ENCODE measurements at places on chromosomes 11 and 22.
A peak's percentile ranks its signal among the peaks of the same experiment; 100 is the strongest.

- DNase-seq = peak; percentile 65
These were observed 67.2 kb upstream of the BMAL1 start for GRCh38 chr11:13210424-13210823.

- no peak for DNase-seq
These were observed 212.0 kb downstream of the CSNK2A3 start for GRCh38 chr11:11141065-11141464.

- DNase-seq = no peak
These were observed 104.7 kb downstream of the KIAA1671 start for GRCh38 chr22:25057013-25057881.

GRCh38 chr11:127037596-127037995 is 37.0 kb upstream of the KIRREL3 start:
- DNase-seq = no peak

DNA sequence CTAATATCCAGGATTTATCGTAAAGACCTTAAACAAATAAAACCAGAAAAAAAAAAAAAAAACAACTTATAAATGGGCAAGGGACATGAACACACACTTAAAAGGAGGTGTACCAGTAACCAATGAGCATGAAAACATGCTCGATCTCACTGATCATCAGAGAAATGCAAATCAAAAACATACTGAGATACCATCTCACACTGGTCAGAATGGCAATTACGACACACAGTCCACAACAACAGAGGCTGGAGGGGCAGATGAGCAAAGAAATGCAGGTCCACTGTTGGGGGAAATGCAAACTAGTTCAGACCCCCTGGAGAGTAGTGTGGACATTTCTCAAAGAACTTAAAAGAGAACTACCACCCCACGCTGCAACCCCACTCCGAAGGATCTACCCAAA is 13.2 kb downstream of the RGL4 start:
- DNase-seq = no peak

DNA sequence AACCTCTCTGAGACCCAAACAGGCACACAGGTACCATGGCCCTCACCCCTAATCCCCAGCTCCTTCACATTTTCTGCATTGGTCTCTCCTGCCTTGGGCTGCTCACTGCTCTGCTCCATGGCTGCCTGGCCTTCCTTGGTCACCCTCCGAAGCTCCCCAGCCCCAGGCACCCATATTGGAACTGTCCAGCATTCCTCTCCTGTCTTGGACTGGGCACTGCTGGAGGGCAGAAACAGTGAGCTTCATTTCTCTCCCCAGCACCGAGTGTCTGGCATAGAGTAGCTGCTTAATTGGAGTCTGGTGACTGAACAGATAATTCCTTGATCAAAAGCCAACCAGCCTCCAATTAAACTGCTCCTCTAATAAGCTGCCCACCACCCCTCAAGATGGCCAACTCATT is 13.2 kb downstream of the PLEKHA7 start:
- no peak for DNase-seq

- no peak for DNase-seq
These were observed 8.7 kb downstream of the SELENOM start for GRCh38 chr22:31098632-31099110.

- no peak for DNase-seq
These were observed 1.4 kb downstream of the OR52N2 start for GRCh38 chr11:5809905-5810795.

DNA sequence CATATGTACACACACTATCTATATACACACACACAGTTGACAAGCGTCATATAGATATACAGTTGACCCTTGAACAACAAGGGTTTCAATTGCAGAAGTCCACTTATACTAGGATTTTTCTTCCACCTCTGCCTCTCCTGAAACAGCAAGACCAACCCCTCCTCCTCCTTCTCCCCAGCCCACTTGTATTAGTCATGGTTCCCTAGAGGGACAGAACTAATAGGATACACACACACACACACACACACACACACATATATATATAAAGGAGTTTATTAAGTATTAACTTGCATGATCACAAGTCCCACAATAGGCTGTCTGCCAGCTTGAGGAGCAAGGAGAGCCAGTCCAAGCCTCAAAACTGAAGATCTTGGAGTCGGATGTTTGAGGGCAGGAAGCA is 92.9 kb downstream of the DHCR7 start:
- DNase-seq = no peak

DNA sequence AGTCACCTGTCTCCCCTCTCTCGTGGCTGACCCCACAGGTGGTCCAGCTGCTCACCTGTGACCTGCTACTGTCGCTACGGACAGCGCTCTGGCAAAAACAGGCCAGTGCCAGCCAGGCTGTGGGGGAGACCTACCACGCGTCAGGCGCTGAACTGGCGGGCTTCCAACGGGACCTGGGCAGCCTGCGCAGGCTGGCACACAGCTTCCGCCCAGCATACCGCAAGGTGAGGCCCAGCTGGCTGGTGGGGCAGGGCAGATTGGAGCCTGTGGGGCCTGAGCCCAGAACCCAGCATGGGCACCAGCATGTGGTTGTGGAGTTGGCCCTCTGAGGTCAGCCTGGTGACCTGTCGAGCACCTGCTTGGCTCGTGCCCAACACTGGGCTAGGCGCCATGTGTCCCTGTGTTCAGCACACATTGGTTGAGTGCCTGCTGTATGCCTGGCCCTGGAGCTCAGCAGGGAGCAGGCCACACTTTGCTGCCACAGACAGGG is 11.9 kb downstream of the SHISA8 start:
- no peak for DNase-seq

GRCh38 chr22:46618667-46619066 is 1.5 kb upstream of the GRAMD4 start:
- DNase-seq = no peak

DNA sequence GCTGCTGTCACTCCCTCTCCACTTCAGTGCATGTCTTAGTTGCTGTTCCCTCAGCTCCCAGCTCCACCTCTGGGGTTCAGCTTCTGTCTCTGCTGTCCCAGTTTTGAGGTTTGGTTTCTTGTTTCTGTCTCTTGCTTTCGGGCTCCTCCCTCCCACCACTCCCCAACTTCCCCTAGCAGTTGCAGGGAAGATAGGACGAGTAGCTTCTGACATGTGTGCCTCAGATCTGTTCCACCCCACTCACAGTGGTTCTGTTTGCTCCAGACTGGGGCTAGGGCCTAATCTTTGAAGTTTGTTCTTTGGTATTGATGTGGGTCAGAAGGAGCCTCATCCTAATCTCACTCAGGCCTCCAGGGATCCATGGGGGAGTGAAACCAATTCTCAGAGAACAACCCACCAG is 2.6 kb upstream of the RRM1 start:
- no peak for DNase-seq

- DNase-seq = no peak
These were observed 5.4 kb upstream of the EIF3F start for GRCh38 chr11:7981619-7982157.

- no peak for DNase-seq
These were observed 390.3 kb downstream of the SHANK2 start for GRCh38 chr11:70862093-70862492.

GRCh38 chr11:134569195-134569594 is 157.2 kb upstream of the B3GAT1 start:
- DNase-seq = no peak

- DNase-seq = no peak
These were observed 176.5 kb upstream of the TTC12 start for GRCh38 chr11:113137713-113138529.

DNA sequence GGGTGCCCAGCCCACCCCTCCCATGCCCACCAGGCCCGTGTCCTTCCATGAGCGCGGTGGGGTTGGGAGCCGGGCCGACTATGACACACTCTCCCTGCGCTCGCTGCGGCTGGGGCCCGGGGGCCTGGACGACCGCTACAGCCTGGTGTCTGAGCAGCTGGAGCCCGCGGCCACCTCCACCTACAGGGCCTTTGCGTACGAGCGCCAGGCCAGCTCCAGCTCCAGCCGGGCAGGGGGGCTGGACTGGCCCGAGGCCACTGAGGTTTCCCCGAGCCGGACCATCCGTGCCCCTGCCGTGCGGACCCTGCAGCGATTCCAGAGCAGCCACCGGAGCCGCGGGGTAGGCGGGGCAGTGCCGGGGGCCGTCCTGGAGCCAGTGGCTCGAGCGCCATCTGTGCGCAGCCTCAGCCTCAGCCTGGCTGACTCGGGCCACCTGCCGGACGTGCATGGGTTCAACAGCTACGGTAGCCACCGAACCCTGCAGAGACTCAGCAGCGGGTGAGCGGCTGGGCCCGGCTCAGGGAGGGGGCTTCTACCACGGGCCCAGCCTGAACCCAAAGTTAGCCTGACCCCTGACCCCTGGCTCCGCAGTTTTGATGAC is 3.0 kb downstream of the PKP3 start:
- DNase-seq = no peak

- no peak for DNase-seq
These were observed 9.8 kb downstream of the PRDM11 start for GRCh38 chr11:45156201-45156600.

- no peak for DNase-seq
These were observed 13.7 kb downstream of the GLYATL2 start for GRCh38 chr11:58830673-58831301.

GRCh38 chr22:22866381-22867111 is 21.1 kb upstream of the IGLL5 start:
- DNase-seq = no peak

DNA sequence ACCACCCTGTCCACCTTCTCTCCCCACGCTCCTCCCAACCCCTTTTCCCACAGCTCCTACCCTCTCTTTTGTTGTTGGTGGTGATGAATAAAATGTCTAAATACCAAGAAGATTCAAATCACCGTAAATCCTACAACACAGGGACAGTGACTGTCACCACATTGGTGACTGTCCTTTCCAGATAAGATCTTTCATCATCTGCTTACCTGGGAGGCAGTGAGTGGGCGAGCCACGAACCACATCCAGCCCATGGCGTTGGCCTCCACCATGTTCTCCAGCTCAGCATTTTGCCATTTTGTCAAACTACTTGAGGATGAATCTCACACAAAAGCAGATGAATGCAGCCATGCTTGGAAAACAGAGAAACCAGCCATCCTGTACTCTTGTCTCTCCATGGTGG is 6.7 kb upstream of the CYTH4 start:
- DNase-seq = no peak

DNA sequence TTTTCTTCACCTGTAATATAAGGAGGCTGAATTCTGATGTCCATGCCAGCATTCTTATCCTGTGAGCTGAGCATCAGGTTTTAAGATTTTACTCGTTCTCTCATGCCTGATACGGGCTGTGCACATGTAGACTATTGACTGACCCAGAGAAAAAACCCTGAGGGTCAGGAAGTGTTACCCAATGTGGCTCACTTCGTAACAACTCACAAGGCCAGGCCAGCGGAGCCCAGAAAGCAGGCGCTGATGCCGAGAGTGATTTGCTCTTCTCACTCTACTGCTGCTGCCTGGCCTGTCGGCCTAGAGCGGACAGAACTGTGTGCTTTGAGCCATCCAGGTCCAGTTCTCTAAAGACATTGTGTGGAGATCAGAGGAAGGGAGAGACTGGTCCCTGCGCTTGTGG is 10.8 kb downstream of the THYN1 start:
- DNase-seq = no peak

GRCh38 chr11:36333468-36333867 is 37.4 kb downstream of the PRR5L start:
- no peak for DNase-seq

DNA sequence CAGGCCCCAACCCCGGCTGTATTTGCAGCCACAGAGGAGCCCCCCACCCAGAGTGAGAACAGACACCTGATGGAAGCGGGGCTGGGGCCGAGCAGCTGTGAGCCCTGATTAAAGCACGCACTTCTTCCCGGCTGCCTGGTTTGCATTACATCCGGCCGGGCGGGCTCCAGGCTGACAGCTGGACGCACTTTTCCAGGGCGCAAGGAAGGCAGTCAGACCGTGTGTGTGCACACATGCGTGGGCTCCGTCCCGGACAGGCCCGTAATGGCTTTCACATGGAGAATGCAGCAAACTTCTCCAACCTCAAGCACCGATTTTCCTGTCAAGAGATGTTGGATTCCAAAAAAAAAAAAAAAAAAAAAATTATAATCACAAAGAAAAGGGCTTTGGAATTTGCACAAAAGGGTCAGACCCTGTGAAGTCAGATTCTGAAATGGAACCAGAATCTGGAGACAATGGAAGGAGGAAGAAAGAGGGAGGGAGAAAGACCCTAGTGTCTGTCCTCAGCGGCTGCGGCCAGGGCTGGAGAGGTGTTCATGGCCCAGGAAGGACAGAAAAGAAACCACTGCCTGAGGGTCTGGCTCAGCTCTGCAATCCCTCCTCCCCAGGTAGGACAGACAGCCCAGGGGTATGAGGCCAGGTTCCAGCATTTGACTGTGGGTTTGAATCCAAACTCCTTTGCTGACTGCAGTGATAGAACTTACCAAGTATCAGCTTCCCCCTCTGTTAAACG is 365.5 kb downstream of the MN1 start:
- DNase-seq = no peak

GRCh38 chr11:64778223-64778472 is 194 bp downstream of the SF1 start:
- DNase-seq = no peak

- DNase-seq = no peak
These were observed 30.0 kb downstream of the PPP2R1B start for GRCh38 chr11:111736181-111736590.

DNA sequence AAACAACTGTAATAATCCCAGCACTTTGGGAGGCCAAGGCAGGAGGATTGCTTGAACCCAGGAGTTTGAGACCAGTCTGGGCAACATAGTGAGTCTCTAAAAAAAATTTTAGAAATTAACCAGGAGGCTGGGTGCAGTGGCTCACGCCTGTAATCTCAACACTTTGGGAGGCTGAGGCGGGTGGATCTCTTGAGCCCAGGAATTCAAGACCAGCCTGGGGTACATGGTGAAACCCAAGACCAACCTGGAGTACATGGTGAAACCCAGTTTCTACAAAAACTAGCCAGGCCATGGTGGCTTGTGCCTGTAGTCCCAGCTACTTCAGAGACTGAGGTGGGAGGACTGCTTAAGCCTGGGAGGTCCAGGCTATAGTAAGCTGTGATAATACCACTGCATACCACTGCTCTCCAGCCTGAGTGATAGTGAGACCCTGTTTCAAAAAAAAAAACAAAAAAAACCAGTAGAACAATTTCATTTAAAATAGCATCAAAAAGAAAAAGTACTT is 11.2 kb downstream of the PI4KA start:
- DNase-seq = no peak

DNA sequence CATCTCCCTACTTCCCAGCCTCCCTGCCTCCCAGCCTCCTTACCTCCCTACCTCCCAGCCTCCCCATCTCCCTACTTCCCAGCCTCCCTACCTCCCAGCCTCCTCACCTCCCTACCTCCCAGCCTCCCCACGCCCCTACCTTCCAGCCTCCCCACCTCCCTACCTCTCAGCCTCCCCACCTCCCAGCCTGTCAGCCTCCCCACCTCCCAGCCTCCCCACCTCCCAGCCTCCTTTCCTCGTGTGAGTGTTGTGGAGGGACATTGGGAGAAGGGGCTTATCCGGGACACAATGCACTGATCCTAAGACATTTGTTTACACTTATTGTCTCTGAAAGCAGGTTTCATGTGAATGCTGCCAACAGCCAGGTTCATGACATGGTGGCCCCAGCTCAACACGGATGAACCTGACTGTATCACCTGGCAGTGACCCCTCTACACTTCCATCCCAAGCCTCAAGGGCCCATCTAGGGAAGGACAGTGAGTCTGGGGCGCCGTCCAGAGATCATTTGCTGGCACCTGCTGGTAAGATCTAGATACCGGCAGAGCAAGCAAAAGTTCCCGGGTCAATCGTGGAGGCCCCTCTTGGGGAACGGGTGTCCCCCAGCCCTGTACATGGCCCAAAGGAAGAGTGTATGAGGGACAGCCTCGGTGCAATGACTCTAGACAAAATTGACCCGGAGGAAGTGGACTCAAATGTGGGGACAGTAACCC is 34.5 kb upstream of the TH start:
- DNase-seq = no peak

Measured in putamen (tissue), 1 donor.